ENCODE measurements at places on chromosomes 16 and 17.
A peak's percentile ranks its signal among the peaks of the same experiment; 100 is the strongest.

DNA sequence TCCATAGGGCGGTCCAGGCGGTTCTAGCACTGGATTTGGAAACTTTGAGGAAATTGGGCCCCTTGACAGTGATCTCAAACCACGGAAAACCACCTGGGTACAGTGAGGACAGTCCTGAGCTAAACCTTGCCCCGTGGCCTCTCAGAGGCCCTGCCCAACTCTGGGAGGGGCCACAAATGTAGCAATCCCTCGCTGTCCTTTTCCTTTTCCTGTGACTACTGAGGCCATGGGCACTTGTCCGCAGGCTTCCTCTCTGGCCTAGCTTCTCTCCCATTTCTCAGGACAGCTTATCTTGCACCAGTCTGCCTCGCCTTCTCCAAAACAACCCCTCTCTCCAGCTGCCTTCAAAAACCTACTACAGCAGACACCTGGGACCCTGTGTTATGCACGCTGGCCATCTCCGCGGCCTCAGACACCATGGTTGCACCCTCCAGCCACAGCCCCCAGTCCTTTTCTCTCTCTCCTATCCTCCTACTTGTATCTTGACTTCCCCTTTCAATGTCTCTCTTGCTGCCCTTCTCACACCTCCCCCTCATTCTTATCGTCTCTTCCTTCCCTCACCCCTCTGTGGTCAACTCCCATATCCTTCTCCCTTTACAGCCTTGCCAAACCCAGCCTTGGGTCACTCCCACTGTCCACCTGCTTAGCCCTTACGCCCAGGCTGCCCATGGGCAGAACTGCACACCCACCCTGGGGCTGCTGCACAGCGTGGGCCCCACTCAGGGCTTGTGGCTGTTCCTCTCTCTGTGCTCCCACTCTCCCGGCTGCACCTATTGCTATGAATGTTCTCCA lies 7.6 kb downstream of the SCPEP1 start:
- peaks cover 8% of the 10 kb centered on the region for H3K4me1 ChIP-seq
- H3K27ac ChIP-seq = no peak overlapping the region
- no peak overlapping the region for H3K4me3 ChIP-seq

GRCh38 chr17:39404542-39405378 lies 3.3 kb upstream of the FBXL20 start:
- no peak overlapping the region for H3K27ac ChIP-seq
- H3K4me3 ChIP-seq = no peak overlapping the region
- no peak for DNase-seq
- no peaks in the 10 kb centered on the region for H3K27me3 ChIP-seq
- H3K4me1 ChIP-seq = peaks cover 7% of the 10 kb centered on the region

GRCh38 chr16:83554096-83554495 lies 253.7 kb upstream of the HSBP1 start:
- H3K27ac ChIP-seq = no peak overlapping the region
- H3K4me3 ChIP-seq = no peak overlapping the region
- no peak for DNase-seq
- H3K27me3 ChIP-seq = no peaks in the 10 kb centered on the region
- H3K4me1 ChIP-seq = no peaks in the 10 kb centered on the region

- H3K36me3 ChIP-seq = no peaks in the 10 kb centered on the region
- no peaks in the 10 kb centered on the region for H3K27me3 ChIP-seq
- H3K27ac ChIP-seq = no peak overlapping the region
- no peak overlapping the region for H3K4me3 ChIP-seq
- H3K4me1 ChIP-seq = peaks cover 16% of the 10 kb centered on the region
Observed at GRCh38 chr16:27191352-27191924, 11.9 kb upstream of the KDM8 start.

DNA sequence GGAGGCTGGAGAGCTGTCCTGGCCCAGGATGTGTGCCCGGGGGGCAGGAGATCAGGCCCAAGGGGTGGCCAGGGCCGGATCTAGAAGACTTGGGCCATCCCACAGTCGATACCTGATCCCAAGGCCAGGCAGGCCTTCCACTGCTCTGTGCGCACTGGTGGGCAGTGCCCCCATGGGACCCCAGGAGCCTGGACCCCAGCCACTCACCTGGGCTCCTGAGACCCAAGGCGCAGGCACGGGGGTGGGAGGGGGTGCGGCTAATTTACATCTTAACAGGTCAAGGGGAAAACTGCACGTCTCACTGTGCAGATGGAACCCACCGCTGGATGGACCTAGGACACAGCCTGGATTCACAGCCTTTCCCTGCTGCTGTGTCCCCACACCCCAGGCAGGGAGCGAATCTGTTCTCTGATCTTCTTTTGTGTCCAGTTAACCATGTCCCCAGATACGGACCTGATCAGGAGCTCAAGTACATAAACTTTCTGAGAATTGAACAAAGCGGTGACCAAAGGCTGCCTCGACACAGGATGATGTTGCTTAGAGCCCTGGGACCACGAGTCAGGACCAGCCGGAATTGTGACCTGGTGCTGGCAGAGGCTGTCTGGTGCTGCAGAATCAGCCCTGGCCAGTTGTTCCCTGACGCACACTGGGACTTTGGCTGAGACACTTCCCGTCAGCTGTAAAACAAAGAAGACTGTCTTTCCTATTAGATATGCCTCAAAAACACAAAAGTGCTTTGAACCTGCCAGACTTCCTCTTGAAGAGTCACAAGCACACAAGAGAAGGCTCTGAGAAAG lies 60.6 kb downstream of the TNFRSF13B start:
- no peaks in the 10 kb centered on the region for H3K36me3 ChIP-seq
- H3K27ac ChIP-seq = no peak overlapping the region
- H3K4me3 ChIP-seq = no peak overlapping the region
- no peaks in the 10 kb centered on the region for H3K4me1 ChIP-seq

- H3K4me1 ChIP-seq = no peaks in the 10 kb centered on the region
- H3K4me3 ChIP-seq = no peak overlapping the region
- H3K36me3 ChIP-seq = peaks cover 7% of the 10 kb centered on the region
- DNase-seq = no peak
- H3K27me3 ChIP-seq = no peaks in the 10 kb centered on the region
- no peak overlapping the region for H3K27ac ChIP-seq
Observed at GRCh38 chr17:66733759-66734158, 101.2 kb upstream of the CACNG5 start.

DNA sequence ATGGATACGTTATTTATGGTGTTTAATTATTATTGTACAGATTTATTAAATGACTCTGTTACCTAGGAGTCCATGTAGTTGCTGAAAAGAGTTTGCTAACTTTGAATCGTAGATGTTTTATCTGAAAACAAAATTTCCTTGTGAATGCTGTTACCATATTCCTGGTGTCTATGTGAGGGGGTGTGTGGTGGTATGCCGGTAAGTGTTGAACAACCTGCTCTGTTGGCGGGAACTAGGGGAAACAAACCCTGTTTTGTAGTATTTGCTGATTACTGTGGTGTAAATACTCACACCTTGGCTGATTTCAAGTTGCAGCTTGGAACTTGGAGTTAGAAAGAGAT lies 386.4 kb downstream of the WWOX start:
- DNase-seq = no peak
- no peaks in the 10 kb centered on the region for H3K4me1 ChIP-seq
- no peaks in the 10 kb centered on the region for H3K27me3 ChIP-seq
- no peak overlapping the region for H3K4me3 ChIP-seq
- H3K36me3 ChIP-seq = no peaks in the 10 kb centered on the region
- no peak overlapping the region for H3K27ac ChIP-seq

GRCh38 chr16:27737513-27737912 lies 187.6 kb downstream of the KATNIP start:
- H3K36me3 ChIP-seq = no peaks in the 10 kb centered on the region
- H3K27me3 ChIP-seq = no peaks in the 10 kb centered on the region
- no peak overlapping the region for H3K27ac ChIP-seq
- no peak for DNase-seq

DNA sequence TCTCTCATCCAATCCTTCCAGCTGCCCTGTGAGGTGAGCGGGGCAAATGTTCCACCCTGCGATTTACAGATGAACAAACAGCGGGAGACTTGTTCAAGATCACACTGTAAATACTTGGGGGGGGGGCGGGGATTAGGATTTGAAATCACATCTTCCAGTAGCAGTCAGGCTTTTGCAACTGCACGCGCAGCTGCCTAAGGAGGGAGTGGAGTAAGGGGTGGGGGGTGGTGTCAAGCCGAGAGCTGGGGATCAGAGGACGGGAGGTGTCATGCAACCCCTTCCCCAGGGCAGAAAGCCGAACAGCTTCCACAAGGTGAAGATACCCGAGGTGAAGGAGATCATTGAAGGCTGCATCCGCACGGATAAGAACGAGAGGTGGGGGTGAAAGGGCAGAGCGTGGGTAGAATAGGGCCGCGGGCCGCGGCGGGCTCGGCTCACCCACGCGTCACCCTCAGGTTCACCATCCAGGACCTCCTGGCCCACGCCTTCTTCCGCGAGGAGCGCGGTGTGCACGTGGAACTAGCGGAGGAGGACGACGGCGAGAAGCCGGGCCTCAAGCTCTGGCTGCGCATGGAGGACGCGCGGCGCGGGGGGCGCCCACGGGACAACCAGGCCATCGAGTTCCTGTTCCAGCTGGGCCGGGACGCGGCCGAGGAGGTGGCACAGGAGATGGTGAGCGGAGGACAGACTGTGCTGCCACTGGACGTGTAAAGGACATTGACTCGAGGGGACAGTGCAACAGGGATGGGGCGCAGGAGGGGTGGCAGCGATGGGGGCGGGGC lies 4.6 kb downstream of the WNK4 start:
- H3K27me3 ChIP-seq = peaks cover 3% of the 10 kb centered on the region
- H3K4me3 ChIP-seq = no peak overlapping the region
- H3K36me3 ChIP-seq = no peaks in the 10 kb centered on the region

- H3K36me3 ChIP-seq = peaks cover 43% of the 10 kb centered on the region
- H3K27ac ChIP-seq = no peak overlapping the region
- peaks cover 12% of the 10 kb centered on the region for H3K4me1 ChIP-seq
- H3K4me3 ChIP-seq = no peak overlapping the region
Observed at GRCh38 chr17:4008441-4009185, 44.4 kb upstream of the ATP2A3 start.

DNA sequence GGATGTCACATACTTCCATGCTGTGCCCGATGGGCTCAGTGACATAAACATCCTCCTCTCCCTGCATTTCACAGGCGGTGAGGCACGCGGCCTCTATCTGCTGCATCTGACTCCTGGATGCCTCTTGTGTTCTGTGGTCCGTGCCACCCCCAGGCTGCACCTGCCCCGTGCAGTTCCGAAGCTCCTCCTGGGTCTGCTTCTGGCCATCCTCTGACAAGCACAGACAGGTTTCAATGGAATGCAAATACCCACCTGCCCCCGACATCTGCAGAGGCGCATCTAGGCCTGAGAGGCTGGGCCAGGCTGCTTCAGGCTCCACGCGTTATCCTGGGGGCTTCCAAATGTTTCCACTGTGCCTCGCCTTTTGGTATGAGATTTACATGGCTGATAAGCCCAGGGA lies 46.3 kb upstream of the DNAH17 start:
- H3K4me3 ChIP-seq = no peak overlapping the region
- no peak overlapping the region for H3K27ac ChIP-seq
- H3K27me3 ChIP-seq = no peaks in the 10 kb centered on the region
- DNase-seq = no peak
- no peaks in the 10 kb centered on the region for H3K36me3 ChIP-seq

DNA sequence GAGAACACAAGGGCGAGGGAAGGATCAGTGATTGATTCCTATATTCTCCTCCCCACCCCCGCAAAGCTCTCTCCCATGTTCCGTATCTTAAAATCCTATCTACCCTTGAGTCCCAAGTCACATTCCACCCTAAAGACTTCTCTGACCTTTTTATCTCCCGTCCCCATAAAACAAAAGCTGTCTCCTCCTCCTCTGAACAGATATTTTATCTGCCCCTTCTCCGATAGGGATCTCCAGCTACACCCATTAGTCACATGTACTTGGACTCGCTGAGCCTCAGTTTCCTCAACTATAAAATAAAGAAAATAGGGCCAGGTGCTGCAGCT lies 12.8 kb downstream of the GGA2 start:
- DNase-seq = no peak
- H3K27ac ChIP-seq = peak overlapping the region; percentile 17
- H3K27me3 ChIP-seq = no peaks in the 10 kb centered on the region
- peaks cover 31% of the 10 kb centered on the region for H3K36me3 ChIP-seq
- peaks cover 37% of the 10 kb centered on the region for H3K4me1 ChIP-seq

DNA sequence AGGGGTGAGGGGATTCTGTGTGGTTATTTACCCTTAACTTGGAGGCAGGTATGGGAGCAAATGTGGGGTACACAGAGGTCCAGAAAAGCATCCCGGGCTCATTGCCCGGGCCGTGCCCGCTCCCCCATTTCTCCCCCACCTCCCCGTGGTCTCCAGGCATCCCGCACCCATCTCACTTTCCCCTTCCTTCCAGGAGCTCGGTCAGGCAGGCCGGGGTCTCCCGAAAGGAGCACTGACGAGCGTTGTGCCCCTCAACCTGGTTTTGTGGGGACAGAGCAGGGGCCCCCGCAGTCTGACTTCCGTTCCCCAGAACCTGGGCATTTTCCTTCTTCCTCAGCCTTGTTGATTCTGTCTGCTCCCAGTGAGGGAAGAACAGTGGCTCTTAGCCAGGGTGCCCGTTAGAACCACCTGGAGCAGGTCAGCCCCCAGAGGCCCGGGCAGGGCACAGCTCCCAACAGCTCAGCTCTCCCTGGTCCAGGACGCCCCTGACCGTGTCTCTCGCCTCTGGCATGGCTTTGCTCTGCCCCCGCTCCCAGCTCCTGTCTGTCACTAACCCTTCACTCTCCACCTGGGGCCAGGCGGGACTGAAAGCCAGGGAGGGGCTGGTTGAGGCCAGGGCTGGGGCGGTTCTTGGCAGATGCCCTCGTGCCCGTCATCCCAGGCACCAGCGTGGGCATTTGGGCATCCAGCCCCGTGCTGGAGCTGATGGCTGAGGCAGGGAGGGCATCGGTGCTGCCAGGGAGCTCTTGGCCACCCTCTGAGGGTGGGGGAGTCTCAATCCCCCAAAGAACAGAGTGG lies 12.5 kb upstream of the NUDT16L1 start:
- no peaks in the 10 kb centered on the region for H3K27me3 ChIP-seq
- H3K36me3 ChIP-seq = peaks cover 6% of the 10 kb centered on the region
- peak overlapping the region; percentile 53 for H3K27ac ChIP-seq

- no peak for DNase-seq
- no peaks in the 10 kb centered on the region for H3K4me1 ChIP-seq
- no peak overlapping the region for H3K4me3 ChIP-seq
- no peaks in the 10 kb centered on the region for H3K27me3 ChIP-seq
- H3K36me3 ChIP-seq = no peaks in the 10 kb centered on the region
- no peak overlapping the region for H3K27ac ChIP-seq
Observed at GRCh38 chr17:15081008-15081407, 184.1 kb downstream of the PMP22 start.

DNA sequence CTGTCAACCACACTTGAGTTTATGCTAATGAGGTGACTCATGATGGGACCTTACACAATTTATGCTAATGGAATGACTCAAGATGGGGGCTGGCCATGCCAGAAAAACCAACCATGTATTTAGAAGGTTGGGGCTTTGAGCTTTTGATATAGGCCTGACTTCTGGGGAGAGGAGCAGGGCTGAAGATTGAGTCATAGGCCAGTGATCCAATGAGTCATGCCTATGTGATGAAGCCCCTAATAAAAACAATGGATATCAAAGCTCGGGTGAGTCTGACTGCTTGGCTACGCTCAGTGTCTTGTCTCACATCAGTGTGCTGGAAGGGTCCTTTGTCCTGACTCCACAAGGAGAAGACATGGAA lies 7.3 kb downstream of the MFSD6L start:
- H3K27ac ChIP-seq = no peak overlapping the region
- no peaks in the 10 kb centered on the region for H3K4me1 ChIP-seq
- no peaks in the 10 kb centered on the region for H3K27me3 ChIP-seq
- no peak overlapping the region for H3K4me3 ChIP-seq
- DNase-seq = no peak
